Activated naive CD8-positive, alpha-beta T cell treated with anti-CD3 and anti-CD28 coated beads, Interleukin-2, amount 10 ng/mL, durations not matched to agents 7 days and 5 days (primary cell): ENCODE measurements at places on chromosomes 7 and 10. TPM values are rescaled to one million over a fixed set of nuclear protein-coding genes. Genes with fewer than 3 reads are reported as not detected.

DNA sequence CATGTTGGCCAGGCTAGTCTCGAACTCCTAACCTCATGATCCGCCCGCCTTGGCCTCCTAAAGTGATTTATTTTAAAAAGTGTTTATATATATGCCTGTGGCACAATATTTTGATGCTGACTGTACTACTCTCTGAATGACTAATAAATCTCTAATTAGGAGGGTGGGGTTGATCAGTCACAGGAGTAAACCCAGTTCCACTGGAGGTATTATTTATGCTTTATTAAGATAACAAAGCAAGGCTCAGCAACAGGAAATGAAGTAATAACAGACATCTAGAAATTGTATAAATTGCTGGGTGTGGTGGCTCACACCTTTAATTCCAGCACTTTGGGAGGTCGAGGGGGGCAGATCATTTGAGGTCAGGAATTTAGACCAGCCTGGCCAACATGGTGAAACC is 26.0 kb upstream of the MCU start:
- DNase-seq, result no peak

PTPRE gene
- total RNA-seq, result 37.3 TPM

DNA sequence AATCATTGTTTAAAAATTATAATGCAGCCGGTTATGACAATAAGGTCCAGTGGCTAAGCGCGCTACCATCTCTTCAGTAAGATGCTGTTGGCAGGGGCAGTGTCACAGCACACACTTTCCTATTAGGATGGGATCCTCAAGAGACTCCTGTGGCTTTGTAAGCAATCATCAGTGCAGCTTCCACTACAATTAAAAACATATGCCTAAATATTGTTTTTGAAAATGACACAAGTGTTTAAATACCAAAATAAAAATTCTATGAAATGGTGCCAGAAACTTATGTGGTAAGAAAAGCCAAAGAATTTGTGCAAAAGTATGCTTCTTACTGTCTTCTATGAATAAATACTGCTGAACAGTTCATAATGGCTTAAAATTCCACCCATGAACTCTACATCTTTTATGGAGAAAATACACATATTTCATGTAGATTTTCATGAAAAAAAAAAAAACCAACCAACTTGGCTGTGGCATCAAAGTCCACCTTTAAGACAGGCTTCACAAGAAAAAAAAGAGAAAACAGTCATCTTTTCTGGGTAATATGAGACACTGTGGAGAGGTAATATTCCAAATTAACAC is 132.8 kb downstream of the SEMA3C start:
- no peak for DNase-seq

HMX2 gene
- total RNA-seq, result not detected

FLNC gene
- not detected for total RNA-seq

GRCh38 chr10:95820363-95820762 is 64.4 kb downstream of the ENTPD1 start:
- no peak for DNase-seq

DNA sequence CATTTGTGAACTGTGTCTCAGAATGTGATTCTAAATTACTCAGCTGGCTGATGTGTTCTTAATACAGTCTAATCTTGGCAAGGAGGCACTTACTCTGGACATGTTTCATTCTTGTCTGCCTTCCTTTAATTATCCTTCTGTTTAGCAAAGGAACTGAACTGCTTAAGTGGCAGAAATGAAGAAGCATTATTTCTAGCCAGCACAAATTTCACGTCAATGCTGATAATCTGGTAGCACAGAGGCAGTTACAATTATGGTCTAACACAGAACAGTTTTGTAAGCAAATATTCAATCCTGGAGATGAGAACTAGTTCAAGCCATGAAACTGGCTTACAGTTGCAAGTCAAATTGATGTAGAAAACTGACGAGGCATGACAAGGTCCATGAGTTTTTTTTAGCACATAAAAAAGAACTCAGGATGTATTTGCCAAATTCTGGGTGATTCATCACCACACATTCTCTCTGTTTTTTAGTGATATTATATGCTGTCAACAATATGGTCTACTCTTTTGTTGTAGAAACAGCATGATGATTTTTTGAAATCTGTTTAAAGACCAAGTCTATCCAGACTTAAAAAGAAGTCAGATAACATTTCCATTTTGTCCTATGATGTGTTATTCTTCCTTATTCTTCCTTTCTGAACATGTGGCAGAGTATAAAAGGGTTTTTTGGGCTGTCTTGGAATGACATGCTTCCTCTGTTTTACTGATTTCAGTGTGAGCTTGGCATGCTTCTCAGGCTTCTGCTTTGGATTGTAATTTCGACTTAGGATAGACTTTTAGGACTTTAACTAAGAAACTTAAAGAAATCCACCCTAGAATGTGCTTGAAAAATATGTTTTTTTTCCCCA is 154.8 kb downstream of the DNAJB9 start:
- no peak for DNase-seq

GRCh38 chr7:32399311-32399710 is 90.9 kb downstream of the LSM5 start:
- DNase-seq, result no peak

AKR1D1 gene
- not detected for total RNA-seq

GRCh38 chr7:23284871-23285270 is 14.3 kb upstream of the MALSU1 start:
- no peak for DNase-seq
